ENCODE measurements at places on chromosomes 16 and 17.

DNA sequence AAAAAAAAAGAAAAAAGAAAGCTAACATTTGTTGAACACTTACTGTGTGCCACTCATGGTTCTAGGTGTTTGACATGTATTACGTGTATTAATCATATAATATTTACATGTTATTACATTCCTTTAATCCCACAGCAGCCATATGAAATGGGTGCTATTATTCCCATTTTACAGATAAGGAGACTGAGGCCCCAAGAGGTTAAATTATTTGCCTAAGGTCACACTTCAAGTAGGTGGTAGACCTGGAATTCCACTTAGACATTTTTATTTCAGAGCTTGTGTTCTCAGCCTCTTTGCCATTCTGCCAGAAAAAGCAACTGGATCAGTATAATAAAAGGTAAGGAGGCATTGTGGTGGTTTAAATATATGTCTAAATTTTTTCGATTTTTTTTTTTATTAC lies 55.1 kb upstream of the HS3ST4 start:
- DNase-seq = no peak

- DNase-seq = no peak
Observed at GRCh38 chr17:81402981-81403467, 7.8 kb downstream of the BAHCC1 start.

- DNase-seq = no peak
Observed at GRCh38 chr16:15052747-15053476, 3.0 kb downstream of the NTAN1 start.

DNA sequence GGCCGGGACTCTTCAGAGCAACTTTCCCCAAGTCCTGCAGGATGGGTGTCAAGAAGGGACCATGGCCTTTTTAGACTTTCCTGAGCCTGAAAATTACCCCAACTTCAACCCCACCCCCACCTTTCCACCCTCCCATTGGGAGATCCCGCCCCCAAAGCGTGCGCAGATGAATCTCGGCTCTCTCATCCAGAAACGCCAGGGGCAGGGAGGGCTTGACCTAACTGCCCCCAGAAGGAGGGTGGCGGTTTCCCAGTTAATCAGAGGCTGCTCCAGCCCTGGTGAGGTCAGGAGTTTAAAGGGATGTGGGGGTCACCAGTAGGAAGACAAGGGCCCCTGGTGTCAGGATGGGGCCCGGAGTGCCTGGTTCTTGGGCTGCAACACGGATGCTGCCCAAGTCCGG lies 480 bp downstream of the KIF19 start:
- no peak for DNase-seq

DNA sequence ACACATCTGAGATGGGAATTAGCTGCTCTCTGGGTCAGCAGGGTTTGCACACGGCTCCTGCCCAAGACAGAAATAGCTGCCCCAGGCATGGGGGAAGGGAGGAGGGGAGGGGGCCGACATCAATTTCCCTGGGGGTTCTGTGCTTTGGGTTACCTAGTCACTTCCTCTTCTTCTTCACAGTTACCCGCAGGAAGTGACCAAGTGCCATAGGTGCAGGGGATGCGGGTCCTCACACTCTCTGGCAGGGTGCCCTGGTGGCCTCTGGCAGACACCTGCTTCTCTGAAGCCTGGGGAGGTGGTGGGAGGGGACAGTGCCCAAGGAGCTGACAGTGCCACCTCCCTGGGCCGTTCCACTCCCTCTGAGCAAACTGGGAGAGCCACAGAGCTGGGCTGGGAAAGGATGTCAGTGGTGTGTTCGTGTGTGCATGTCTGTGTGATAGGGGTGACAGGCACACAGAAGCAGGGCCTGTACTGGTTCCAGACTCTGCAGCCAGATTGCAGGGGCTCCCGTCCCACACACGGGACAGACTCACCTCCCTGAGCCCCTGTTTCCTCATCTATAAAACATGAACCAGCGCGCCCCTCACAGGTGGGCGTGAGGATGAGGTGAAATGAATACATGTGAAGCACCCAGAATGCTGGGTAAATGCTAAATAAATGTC lies 18.2 kb downstream of the SCN4A start:
- no peak for DNase-seq

DNA sequence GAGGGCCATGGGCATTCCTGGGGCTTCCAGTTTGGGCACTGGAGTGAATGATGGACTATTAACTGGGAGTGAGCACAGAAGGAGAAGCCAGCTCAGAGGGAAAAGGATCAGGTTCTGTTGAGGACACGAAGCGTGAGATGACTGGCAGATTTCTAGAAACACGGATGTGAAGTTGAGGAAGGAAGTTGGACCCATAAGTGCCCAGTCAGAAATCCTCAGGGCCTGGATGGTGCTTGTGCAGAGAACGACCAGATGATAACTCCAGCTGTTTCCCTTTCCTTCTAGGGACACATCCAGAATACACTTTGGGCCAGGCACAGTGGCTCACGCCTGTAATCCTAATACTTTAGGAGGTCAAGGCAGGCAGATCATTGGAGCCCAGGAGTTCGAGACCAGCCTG lies 23.3 kb upstream of the ANKRD40CL start:
- no peak for DNase-seq

DNA sequence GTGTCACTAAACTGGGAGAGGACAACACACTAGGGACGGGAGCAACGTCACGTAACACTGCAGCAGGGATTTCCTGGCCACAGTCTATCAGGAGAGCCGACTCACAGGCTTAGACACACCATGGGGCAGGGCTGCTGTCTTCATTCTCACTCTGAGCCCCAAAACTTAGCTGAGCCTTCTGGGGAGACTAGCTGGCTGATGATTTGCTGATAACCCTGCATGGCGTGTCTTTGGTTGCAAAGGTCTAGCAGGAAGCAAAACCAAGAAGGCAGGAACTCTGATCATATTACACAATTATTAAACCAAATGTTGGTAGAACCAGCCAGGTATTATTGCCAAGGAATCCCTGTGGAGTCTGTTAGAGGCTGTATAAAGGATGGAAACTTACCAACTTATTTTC lies 345.0 kb downstream of the SLC39A11 start:
- DNase-seq = no peak

- DNase-seq = no peak
Observed at GRCh38 chr16:87186446-87186845, 130.7 kb downstream of the C16orf95 start.

DNA sequence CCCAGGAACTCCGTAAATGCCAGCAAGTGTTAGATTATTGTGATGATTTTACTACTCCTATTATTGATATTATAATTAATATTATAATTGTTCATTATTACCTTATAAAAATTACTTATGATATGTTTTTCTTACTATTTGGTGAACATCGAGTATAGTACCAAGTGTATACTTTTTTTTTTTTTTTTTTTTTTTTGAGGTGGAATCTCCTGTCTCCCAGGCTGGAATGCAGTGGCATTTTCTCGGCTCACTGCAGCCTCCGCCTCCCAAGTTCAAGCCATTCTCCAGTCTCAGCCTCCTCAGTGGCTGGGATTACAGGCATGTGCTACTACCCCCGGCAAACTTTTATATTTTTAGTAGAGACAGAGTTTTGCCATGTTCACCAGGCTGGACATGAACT lies 347.0 kb downstream of the WWOX start:
- DNase-seq = no peak

DNA sequence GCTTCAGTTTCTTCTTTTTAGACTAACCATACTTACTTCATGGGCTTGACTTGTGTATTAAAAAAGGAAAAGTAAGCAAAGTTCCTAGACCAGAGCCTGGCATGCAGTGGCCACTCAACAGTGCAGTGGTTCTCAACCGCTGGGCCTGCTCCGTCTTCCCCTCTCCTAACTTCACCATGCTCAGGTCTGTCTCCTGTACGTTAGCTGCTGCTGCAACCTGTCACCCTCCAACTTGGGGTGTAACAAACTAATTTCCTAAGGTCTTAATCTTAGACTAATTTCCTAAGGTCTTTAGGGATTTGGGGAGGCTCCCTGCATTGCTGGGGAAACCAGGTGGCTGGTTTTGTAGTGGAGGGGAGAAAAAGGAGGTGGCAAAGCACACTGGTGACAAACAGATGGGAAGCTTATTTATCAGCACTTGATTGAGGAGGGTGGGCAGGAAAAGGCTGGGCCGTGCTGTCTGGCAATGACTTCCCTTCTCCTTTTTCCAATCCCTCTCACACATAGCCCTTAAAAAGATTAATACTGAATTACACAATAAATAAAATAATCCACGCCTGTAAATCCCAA lies 2.2 kb upstream of the ARL4D start:
- DNase-seq = no peak

- no peak for DNase-seq
Observed at GRCh38 chr16:11391576-11391975, 46.3 kb downstream of the RMI2 start.

DNA sequence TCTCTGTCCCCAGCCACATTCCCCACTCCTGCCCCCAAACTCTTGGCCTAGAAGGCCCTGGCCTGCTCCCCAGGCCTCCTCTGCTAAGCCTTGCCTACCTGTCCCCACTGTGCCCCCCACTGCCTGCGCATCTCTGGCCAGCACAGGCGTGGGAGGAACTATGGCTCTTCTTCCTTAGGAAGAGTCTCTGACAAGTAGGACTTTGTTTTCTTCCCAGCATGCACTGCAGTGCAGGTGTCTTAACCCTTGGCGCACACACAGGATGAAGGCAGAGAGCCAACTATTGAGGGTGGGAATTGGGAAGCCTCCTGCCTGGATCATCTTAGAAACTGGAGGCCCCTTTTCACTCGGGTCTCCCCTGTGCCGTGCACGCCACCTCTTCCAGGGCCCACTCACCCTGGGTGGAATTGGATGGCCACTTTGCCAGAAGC lies 3.6 kb downstream of the AMDHD2 start:
- DNase-seq = no peak

GRCh38 chr17:34482730-34483129 lies 96.7 kb upstream of the TMEM132E start:
- DNase-seq = no peak

GRCh38 chr16:80938004-80938878 lies 68.4 kb downstream of the CMC2 start:
- DNase-seq = no peak

DNA sequence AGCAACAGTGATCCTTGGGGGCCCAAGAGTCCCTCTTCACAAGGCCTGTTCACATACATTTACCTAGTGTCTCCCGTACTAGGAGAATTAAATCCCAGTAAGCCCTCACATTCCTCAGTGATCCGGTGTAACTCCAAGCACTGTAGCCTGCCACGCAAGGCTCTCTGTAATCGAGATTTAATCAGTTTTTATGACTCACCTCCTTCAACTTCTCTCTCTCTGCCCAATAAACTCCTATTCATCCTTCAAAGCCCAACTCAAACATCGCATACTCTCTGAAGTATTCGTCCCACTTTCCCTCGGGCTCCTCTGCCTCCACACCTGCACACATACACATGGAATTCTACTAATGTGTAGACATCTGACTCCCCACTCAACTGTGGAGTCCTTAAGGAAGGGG lies 141.8 kb downstream of the CMIP start:
- DNase-seq = no peak

DNA sequence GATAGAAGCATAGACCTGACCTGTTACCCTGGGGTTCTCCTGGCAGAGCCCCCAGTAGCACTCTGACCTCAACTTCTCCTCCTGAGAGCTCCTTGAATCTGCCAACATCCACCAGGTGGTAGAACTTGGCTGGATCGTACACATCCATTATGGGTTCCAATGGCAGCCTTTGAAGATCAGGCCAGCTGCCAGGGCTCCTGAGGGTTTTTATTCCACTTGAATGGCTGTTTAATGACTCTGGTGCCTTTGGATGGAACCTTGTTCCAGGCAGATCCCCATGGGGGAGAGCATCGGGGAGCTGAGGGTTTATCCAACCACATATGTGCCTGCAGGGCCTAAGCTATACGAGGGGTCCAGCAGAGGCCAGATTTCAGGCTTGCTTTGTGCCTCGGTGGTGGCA lies 47.1 kb upstream of the CLEC19A start:
- no peak for DNase-seq

- no peak for DNase-seq
Observed at GRCh38 chr16:52071101-52071500, 475.8 kb downstream of the TOX3 start.

GRCh38 chr16:22375117-22375962 lies 921 bp upstream of the CDR2 start:
- DNase-seq = no peak

GRCh38 chr16:22278441-22279230 lies 18.6 kb upstream of the POLR3E start:
- no peak for DNase-seq

- peak; percentile 1 for DNase-seq
Observed at GRCh38 chr16:13866073-13866472, 53.9 kb upstream of the ERCC4 start.

DNA sequence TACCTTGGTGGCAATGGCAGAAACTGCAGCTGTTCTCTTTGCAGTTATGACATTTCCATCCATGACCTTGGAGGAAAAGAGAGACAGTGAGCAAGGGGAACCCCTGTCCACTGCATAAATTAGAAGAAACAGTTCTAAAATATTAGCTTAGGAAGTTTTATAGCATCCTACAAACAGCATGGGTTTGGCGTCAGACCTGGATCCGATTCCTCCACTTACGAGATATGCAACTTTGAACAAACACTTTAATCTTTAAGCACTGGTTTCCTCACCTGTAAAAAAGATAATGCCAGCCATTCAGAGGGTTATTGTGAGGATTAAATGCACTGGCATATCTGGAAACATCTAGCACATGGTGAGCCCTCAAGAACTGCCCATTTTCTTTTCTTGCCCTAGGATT lies 2.6 kb downstream of the CRYM start:
- no peak for DNase-seq

GRCh38 chr17:14525551-14526455 lies 224.9 kb downstream of the HS3ST3B1 start:
- DNase-seq = no peak

DNA sequence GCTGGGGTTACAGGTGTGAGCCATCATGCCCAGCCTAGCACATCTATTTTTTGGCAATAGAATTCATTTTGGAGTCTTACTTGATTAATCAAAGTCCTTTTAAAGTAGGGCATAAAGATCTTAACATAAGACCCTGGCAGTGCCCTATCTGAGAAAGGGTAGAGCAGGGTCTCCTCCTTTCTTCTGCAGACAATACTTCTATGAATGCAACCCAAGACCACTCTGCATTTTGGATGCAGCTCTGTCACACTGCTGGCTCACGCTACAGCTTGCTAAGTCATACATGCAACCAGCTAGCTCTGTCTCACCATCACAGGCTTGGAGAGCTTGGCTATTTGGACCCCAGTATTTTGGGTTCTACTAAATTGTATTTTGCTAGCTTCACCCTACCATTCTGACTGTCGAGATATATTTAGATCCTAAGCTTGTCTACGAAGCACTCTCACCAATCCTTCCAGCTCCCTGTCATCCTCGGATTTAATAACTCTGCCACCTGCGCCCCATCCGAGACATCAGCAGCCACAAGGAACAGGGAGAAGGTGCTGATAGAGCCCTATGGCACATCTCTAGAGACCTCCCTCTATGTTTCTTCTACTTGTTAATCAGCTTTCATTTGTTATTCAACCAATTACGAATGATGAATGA lies 45.1 kb downstream of the RBFOX3 start:
- DNase-seq = no peak

DNA sequence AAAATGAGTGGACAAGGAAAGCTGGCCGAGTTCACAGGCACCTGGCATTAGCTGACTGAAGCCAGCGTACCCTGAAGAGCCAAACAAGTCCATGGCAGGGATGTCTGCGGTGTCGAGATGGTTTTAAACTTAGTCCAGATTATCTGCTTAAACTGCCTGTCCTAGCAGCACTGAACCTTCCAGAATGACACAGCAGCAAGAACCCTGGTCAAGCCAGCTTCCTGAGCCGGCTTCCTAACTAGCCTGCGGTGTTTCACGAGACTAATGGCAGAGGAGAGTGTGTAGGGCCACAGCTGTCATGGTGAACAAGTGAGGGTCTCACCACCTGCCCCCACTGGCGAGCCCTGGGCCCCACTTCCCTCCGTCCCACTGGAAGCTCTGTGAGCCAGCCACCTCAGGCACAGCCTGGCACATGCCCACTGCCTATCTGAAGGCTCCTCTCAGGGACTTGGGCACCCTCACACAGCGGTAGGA lies 28.8 kb upstream of the MTSS2 start:
- no peak for DNase-seq

Data from activated naive CD4-positive, alpha-beta T cell (primary cell).